Fibroblast of skin of left biceps (primary cell): ENCODE measurements at places on chromosomes 6 and 20.

GRCh38 chr20:24994470-24995368 is 2.2 kb upstream of the APMAP start:
- peak; percentile 40 for DNase-seq

DNA sequence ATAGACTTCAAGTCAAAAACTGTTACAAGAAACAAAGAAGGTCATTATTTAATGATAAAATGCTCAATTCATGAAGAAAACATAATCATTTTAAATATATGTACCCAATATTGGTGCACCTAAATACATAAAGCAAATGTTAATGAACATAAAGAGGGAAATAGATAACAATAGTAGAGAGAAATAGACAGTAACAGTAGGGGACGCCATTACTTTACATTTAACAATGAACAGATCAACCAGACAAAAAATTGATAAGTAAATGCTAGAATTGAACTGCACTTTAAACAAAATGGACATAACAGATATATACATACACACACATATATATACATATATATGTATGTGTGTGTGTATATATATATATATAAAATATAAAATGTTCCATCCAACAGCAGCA is 37.4 kb downstream of the IL22RA2 start:
- DNase-seq = no peak

GRCh38 chr6:157652601-157653363 is 170.3 kb upstream of the SNX9 start:
- no peak for DNase-seq

DNA sequence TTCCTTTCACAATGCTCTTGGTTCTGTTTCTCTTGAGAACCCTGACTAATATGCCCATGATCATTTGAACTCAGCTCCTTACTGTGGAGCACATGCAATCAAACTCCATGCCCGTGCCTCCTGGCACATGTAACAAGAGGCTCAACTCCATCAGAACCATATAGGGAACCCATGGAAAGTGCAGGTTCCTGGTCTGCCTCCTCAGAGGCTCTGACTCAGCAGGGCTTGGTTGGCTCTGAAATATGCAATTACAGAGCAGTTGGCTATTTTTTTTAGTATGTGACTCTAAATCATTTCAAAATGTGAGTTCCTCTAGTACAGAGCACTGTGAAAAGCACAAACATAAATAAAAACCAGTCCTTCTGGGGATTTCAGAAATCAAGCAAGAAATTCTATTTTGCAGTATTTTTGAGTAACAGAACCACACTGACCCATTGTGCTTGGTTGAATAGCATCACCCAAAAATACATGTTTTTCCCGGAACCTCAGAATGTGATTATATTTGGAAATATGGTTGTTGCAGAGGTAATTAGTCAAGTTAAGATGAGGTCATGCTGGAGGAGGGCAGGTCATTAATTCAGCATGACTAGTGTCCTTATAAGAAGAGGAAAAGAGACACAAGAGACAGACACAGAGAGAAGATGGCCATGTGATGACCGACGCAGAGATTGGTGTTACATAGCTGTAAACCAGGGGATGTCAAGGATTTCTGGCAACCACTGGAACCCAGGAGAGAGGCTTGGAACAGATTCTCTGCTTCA is 13.2 kb upstream of the MAP3K4 start:
- peak; percentile 49 for DNase-seq

- no peak for DNase-seq
Measured at GRCh38 chr6:153591159-153591558, 447.9 kb upstream of the OPRM1 start.

DNA sequence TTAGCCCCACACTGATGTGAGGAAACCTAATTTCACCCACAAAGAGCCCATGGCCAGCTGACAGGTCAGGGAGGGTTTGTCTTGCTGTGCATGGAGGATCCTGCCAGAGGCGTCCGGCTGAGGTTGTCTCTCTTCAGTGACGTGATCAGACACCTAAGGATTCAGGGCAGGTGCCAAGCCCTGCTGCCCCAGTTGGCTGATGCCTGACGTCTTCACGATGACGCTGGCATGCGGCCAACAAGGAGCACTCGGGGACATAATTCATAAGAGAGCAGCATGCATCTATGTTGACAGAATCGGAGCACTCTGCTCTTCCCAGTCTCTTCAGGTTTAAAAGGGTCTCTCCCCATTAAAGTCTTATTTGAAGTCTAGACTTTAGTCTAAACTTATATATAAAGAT is 47.8 kb downstream of the PSMB1 start:
- no peak for DNase-seq

DNA sequence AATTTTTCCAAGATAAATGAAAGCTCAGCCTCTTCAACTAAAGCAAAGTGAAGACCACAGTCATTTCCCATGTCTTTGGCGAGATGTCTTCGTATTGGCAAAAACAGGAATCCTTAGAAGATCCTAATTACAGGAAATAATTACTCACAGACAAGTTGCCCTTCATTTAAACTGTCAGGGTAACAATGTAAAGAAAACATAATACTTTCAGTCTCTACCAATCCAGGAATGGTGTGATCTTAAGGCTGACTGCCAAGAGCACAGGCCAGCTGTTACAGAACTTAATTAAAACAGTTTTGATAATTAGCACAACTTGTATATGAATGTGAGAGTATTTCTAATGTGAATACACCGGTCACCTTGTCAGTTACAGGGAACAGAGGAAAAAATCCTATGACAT is 292.2 kb downstream of the PACRG start:
- no peak for DNase-seq

- DNase-seq = no peak
Measured at GRCh38 chr6:143596866-143597265, 80.9 kb upstream of the PHACTR2 start.

DNA sequence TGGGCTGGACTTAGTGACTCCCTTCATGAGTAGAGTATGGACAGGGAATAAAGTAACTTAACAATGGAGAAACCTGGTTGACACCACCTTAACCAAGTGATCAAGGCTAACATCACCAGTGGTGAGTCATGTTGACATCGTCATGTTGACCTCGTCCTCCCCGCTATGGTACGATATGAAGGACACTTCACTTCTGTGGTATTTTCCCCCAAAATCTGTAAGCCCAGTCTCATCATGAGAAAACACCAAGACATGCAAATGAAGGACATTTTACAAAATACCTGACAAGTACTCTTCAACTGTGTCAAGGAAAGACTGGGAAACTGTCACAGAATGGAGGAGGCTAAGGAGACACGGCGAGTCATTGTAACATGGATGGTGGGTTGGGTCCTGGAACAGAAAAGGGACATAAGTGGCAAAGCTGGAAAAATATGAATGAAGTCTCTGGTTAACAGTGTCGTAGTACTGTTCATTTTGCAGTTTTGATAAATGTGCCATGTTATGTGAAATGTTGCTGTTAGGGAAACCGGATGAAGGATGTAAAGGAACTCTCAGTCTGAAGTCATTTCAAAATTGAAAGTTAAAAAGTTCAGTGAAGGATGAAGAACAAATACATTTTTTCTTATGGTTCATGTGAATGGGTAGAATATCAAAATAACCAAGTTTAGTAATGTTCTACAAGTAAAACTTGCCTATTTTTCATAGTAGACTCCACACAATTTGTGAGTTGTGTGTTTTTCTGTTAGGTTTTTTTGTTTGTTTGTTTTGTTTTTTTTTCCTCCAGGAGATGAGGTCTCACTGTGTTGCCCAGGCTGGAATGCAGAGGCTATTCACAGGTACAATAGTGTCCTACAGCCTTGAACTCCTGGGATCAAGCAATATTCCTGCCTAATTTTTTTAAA is 247.5 kb downstream of the TMEM242 start:
- DNase-seq = no peak

DNA sequence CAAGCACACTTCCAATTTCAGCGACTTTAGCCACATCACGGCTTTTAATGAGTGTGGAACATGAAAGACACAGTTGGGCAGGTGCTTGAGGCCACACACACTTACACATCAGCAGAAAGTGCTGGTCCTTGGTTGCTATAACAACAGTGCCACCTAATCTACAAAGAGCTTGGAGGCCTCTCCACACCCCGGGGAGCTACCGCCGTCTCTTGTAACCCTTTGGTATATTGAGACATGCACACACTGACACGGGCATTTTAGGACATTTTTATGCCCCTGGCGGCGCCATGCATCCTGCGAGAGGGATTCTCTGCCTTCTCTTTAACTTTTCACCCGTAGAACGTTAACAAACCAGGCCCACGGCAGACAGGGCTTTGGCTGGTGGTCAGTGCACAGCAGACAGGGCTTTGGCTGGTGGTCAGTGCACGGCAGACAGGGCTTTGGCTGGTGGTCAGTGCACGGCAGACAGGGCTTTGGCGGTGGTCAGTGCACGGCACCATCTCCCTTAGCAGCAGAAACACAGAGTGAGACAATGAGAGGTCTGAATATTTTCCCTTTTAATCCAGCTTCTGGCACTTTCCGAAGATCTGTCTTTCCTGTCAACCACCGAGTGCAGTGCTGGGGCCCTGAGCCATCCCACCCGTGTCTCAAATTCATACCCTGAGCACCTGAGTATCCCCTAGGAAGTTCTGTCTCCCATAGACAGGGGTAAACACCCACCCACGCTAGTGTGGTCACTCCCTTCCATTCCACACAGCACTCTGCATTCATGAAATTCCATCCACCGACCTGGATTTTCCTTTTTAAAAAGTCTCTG is 116.6 kb upstream of the RPS6KA2 start:
- DNase-seq = no peak

GRCh38 chr20:58440021-58440767 is 51.2 kb downstream of the VAPB start:
- DNase-seq = no peak

- no peak for DNase-seq
Measured at GRCh38 chr6:50929323-50929722, 110.7 kb downstream of the TFAP2B start.

DNA sequence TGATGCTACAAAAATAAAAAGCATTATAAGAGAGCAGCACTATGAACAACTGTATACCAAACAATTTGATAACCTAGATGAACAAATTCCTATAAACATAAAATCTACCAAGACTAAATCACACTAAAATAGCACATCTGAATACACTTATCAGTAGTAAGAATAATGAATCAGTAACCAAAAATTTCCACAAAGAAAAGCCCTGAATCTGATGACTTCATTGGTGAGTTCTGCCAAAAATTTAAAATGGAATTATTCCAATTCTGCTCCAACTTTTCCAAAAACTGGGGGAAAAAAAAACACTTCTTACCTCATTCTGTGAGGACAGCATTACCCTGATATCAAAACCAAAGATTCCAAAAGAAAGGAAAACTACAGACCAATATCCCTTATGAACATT is 206.2 kb downstream of the WDR27 start:
- DNase-seq = peak; percentile 69

DNA sequence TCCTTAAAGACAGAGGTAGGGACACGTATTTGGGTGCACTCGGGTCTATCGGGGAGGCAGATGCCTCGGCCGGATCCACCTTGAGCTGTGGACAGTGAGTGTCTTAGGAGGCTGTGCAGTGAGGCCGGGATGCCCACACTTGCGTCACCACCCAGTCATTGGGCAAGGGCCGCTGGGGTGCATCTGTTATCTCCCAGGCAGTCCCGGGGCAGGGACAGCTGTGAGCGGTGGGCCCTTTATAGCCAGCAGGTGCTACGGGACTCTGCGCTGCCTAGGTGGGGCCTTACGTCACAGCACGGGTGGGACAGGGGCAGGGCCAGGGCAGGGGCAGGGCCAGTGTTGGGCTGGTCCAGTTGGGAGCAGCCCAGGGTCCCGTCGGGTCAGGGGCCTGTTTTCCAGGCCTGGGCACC is 689 bp upstream of the COL20A1 start:
- DNase-seq = no peak

- no peak for DNase-seq
Measured at GRCh38 chr6:166599205-166599604, 12.7 kb upstream of the RAMACL start.

GRCh38 chr6:2028457-2029038 is 216.9 kb downstream of the GMDS start:
- DNase-seq = no peak

DNA sequence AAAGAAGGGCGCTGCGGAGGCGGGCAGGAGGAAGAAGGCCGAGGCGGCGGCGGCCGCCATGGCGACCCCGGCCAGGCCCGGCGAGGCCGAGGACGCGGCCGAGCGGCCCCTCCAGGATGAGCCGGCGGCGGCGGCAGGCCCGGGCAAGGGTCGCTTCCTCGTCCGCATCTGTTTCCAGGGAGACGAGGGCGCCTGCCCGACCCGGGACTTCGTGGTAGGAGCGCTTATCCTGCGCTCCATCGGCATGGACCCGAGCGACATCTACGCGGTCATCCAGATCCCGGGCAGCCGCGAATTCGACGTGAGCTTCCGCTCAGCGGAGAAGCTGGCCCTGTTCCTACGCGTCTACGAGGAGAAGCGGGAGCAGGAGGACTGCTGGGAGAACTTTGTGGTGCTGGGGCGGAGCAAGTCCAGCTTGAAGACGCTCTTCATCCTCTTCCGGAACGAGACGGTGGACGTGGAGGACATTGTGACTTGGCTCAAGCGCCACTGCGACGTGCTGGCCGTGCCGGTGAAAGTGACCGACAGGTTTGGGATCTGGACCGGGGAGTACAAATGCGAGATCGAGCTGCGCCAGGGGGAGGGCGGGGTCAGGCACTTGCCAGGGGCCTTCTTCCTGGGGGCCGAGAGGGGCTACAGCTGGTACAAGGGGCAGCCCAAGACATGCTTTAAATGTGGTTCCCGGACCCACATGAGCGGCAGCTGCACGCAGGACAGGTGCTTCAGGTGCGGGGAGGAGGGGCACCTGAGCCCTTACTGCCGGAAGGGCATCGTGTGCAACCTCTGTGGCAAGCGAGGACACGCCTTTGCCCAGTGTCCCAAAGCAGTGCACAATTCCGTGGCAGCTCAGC is 780 bp downstream of the ZCCHC3 start:
- no peak for DNase-seq

- no peak for DNase-seq
Measured at GRCh38 chr20:63074631-63075030, 67.9 kb upstream of the BHLHE23 start.

- DNase-seq = no peak
Measured at GRCh38 chr6:129634411-129635230, 75.4 kb downstream of the ARHGAP18 start.

GRCh38 chr20:5899444-5899843 is 50.9 kb downstream of the TRMT6 start:
- DNase-seq = no peak

DNA sequence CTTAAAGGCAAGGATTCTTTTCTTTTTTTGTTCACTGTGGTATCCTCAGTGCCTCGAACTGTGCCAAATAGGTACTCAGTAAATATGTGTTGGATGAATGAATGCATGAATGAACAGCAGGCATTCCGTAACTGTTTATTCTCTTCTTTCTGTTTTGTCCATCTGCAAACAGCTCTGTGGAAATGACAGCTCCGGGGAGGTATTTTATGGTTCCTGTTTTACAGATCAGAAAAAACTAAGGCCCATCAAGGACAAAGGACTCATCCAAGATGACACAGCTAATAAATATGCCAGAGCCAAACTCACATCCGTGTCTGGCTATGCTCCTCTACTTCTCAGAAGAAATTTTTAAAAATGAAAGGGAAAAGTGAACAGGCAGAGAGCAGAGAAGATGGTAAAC is 21.0 kb downstream of the JPH2 start:
- no peak for DNase-seq

GRCh38 chr20:51995551-51995951 is 193.2 kb upstream of the SALL4 start:
- no peak for DNase-seq
